ENCODE measurements at places on chromosomes 5 and 9. TPM values are rescaled to one million over a fixed set of nuclear protein-coding genes. Genes with fewer than 3 reads are reported as not detected.

IL5 gene
- total RNA-seq = not detected

CCNI2 gene
- total RNA-seq = 7.1 TPM

SNX30 gene
- 46.4 TPM for total RNA-seq

- no peaks in the 10 kb centered on the region for H3K4me1 ChIP-seq
- no peak overlapping the region for H3K27ac ChIP-seq
- no peaks in the 10 kb centered on the region for H3K27me3 ChIP-seq
- peak; percentile 20 for DNase-seq
Measured at GRCh38 chr9:134968011-134968822, 50.5 kb upstream of the FCN1 start.

DNA sequence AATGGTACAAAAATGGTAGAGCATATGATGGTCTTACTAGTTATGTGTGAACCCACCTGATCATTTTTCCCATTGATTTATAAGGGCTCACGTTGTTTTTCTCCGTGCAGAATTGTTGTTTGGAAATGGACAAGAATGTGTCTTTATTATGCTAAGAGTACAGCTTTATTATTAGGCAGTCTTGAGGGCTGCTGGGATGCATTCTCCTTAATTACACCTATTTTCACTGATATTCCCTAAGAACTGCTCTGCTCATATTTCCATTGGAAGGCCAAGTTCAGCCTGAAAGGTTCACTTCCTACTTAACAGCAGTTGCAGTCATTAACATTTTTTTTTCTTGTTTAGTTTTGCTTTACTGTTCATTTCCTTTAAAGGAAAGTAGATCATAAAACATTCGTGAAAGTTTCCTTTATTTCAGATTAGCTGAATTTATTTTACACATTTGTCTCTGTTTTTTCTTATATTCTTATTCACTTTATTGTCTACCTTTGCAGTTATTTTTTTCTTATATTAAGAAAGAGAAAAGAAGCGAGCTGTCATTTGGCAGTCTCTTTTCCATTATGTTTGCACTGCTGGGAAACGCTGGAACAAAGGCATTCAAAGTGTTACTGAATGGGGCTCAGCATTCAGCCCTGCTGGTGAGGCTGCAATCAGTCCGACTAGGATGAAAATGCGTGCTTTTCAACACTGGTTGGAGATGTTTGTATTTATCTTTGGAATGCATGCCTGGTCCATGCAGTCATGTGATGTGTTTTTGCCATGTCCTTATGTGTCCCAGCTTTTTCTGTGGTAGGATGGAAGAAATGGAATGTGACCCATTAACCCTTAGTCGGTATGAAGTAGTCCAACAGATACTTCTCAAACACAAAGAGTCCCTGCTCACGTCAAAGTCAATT is 602.7 kb upstream of the ZNF608 start:
- H3K27ac ChIP-seq = no peak overlapping the region
- H3K36me3 ChIP-seq = no peaks in the 10 kb centered on the region
- H3K4me3 ChIP-seq = no peak overlapping the region

DNA sequence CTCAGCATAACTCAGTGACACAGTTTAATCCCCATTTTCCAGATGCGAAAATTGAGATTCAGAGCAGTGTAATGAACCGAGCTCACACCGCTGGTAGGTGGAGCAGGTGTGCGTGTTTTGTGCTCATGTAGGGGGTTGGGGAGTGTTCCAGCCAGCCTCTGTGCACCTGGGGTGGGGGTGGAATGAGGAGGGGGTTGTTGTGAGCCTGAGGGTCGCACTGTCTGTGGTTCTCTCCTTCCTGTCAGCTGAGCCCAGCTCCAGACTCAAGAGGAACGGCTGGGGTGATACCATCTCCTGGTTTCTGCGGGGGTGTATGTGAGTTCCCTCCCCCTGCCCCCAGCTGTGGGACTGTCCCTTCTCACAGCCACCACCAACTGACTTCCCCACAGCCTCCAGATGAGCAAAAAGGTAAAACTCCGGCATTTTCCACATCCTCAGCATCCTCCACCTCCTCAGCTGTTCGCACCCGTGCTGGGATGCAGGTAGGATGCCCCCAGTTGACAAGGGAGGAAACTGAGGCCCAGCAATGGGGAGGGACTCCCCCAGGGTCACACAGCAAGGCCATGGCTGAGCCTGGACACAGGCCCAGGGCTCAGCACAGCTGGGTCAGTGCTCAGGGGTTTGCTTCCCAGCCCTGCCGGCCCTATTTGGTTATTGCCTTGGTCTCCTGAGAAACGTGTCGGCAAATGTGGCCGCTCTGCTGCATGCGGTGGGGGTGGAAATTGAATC is 2.1 kb downstream of the SH2D3C start:
- H3K27ac ChIP-seq = peak overlapping the region; percentile 71
- peak; percentile 91 for DNase-seq
- no peaks in the 10 kb centered on the region for H3K27me3 ChIP-seq
- H3K36me3 ChIP-seq = no peaks in the 10 kb centered on the region

DNA sequence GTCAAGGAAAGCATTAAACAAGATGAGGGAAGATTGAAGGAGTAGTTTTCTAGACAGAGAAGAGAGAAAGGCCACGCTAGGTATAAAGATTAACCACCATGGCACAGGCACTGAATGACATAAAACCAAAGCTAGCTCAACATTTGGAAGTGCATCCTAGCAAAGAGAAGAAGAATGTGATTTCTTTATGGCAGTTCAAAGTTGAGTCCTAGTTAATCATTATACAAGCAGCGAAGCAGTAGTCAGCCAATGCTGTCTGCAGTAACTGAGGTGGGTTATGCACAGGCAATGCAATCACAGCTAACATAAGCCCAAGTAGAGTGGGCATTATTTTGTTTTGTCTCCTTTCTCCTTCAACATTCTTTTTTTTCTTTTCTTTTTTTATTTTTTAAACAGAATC is 24.0 kb upstream of the ANKRD31 start:
- H3K4me1 ChIP-seq = no peaks in the 10 kb centered on the region
- H3K36me3 ChIP-seq = no peaks in the 10 kb centered on the region
- H3K27me3 ChIP-seq = no peaks in the 10 kb centered on the region
- H3K27ac ChIP-seq = peak overlapping the region; percentile 40
- no peak for DNase-seq
- H3K4me3 ChIP-seq = no peak overlapping the region

DNA sequence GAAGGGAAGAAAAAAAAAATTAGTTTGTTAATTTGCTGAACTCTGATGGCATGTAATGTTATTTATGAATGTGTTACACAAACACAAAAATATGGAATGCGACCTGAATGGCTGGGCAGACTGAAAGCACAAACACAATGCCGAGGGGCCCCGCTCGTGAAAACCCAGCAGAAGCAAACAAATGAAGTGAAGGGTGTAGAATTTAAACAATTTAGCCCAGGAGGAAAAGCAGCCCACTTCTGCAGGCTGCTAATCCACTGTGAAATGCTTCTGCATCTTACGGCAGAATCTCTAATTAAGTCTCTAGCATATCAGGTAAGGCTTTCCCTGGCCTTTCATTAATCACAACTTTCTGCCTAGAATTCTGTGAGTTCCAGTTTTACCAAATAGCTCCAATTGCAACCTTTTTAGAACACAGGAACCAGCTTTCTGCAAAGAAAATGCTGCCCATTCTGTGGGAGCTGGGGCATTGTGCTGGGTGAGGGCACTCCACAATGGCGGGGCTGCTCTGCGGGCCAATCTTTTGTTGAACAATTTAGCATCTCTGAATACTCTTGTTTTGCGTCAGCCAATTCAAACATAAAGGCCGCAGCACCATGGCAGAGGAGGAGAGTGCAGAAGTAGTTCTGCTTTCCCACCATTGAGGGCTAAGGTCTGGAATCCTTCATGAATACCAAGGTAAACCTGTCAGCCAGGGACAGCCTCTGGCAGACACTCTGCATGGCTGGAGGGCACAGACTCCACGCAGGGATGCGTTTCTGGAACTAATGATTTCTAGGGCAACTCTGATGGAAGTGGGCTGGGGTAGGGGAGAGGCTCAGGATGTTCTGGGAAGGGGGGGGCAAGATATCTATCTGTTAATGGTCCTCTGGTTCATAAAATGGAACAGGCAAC is 66.4 kb downstream of the PTCH1 start:
- DNase-seq = no peak
- no peak overlapping the region for H3K27ac ChIP-seq
- no peaks in the 10 kb centered on the region for H3K4me1 ChIP-seq
- no peak overlapping the region for H3K4me3 ChIP-seq
- H3K27me3 ChIP-seq = no peaks in the 10 kb centered on the region
- H3K36me3 ChIP-seq = no peaks in the 10 kb centered on the region

GRCh38 chr5:33524476-33524875 is 83.7 kb downstream of the TARS1 start:
- H3K36me3 ChIP-seq = no peaks in the 10 kb centered on the region
- no peak for DNase-seq
- no peak overlapping the region for H3K4me3 ChIP-seq
- no peak overlapping the region for H3K27ac ChIP-seq
- no peaks in the 10 kb centered on the region for H3K27me3 ChIP-seq

GRCh38 chr5:4700069-4700468 is 440.1 kb upstream of the ADAMTS16 start:
- no peak overlapping the region for H3K4me3 ChIP-seq
- no peaks in the 10 kb centered on the region for H3K4me1 ChIP-seq
- H3K36me3 ChIP-seq = no peaks in the 10 kb centered on the region
- no peak overlapping the region for H3K27ac ChIP-seq
- no peak for DNase-seq

GRCh38 chr9:36153746-36154145 is 15.4 kb upstream of the CCIN start:
- H3K27me3 ChIP-seq = no peaks in the 10 kb centered on the region
- peak overlapping the region; percentile 74 for H3K27ac ChIP-seq
- H3K4me3 ChIP-seq = no peak overlapping the region
- DNase-seq = no peak

- H3K4me1 ChIP-seq = peaks cover 4% of the 10 kb centered on the region
- no peaks in the 10 kb centered on the region for H3K36me3 ChIP-seq
- DNase-seq = peak; percentile 34
- no peaks in the 10 kb centered on the region for H3K27me3 ChIP-seq
- H3K4me3 ChIP-seq = no peak overlapping the region
Measured at GRCh38 chr5:52948418-52949076, 40.6 kb upstream of the ITGA2 start.

DNA sequence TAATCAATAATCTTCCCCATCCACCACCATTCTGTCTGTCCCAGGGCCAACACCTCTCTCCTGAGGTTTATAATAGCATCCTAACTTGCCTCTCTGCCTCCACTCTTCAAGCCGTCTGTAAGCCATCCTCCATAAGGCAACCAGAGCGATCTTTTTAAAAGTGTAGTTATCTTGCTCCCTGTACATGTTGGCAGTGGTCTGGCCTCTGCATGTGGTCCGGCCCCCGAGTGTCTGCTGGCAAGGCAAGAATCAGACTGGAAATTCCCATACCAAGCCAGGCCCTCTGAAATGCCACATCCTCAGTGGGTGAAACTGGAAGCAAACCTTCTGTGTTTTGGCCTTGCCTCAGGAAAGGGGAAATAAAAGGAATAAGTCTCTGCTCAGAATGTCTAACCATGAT is 17.0 kb downstream of the TTLL11 start:
- H3K4me1 ChIP-seq = no peaks in the 10 kb centered on the region
- no peak overlapping the region for H3K27ac ChIP-seq
- no peak for DNase-seq
- peaks cover 5% of the 10 kb centered on the region for H3K36me3 ChIP-seq
- H3K27me3 ChIP-seq = no peaks in the 10 kb centered on the region
